ENCODE measurements at places on chromosomes 3 and 15.

GRCh38 chr3:48194446-48195071 is 6.3 kb upstream of the CDC25A start:
- no peaks in the 10 kb centered on the region for H3K27me3 ChIP-seq
- H3K36me3 ChIP-seq: no peaks in the 10 kb centered on the region
- H3K4me1 ChIP-seq: no peaks in the 10 kb centered on the region
- H3K4me3 ChIP-seq: no peak overlapping the region

GRCh38 chr3:168558728-168559411 is 463.1 kb upstream of the GOLIM4 start:
- no peaks in the 10 kb centered on the region for H3K27me3 ChIP-seq
- H3K4me1 ChIP-seq: no peaks in the 10 kb centered on the region
- H3K4me3 ChIP-seq: no peak overlapping the region
- DNase-seq: no peak
- H3K36me3 ChIP-seq: no peaks in the 10 kb centered on the region
- no peak overlapping the region for H3K27ac ChIP-seq

DNA sequence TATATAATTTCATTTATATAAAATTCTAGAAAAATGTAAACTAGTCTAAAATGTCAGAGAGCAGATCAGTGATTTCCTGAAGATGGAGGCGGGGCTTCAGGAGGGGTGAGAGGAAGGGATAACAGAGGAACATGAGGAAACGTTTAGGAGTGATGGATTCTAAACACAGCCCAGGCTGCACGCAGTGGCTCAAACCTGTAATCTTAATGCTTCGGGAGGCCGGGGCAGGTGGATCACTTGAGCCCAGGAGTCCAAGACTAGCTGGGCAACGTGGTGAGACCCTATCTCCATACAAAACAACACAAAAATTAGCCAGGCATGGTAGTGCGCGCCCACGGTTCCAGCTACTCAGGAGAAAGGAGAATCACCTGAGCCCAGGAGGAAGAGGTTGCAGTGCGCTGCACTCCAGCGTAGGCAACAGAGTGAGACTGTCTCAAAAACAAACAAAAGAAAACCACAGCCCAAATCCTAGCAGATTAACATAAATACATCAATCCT is 18.0 kb upstream of the IQCF1 start:
- H3K27me3 ChIP-seq: no peaks in the 10 kb centered on the region
- no peak for DNase-seq
- no peaks in the 10 kb centered on the region for H3K4me1 ChIP-seq
- H3K27ac ChIP-seq: no peak overlapping the region

DNA sequence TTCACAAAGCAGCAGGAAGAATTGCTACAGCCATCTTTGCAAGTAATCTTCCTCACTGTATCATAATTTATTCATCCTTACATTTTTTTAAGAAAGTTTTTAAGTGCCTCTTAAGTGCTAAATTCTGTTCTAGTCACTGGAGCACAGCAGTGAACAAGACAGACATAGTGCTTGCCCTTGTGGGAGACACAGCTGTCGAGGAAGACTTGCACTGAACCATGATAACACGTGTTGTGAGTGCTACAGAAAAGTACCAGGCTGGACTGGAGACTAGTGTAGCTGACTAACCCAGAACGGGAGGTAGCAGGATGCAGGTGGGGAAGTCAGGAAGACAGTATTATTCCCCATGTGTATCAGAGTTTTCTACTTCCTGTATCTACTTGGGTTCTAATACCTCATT is 300.6 kb downstream of the TBL1XR1 start:
- no peaks in the 10 kb centered on the region for H3K4me1 ChIP-seq
- no peak overlapping the region for H3K4me3 ChIP-seq
- no peaks in the 10 kb centered on the region for H3K36me3 ChIP-seq

- no peak overlapping the region for H3K27ac ChIP-seq
- H3K27me3 ChIP-seq: no peaks in the 10 kb centered on the region
- no peaks in the 10 kb centered on the region for H3K36me3 ChIP-seq
- no peak overlapping the region for H3K4me3 ChIP-seq
Measured at GRCh38 chr15:69919816-69920215, 177.9 kb downstream of the TLE3 start.

- no peaks in the 10 kb centered on the region for H3K27me3 ChIP-seq
- H3K4me3 ChIP-seq: no peak overlapping the region
- H3K27ac ChIP-seq: no peak overlapping the region
Measured at GRCh38 chr15:96160269-96160668, 170.2 kb upstream of the NR2F2 start.

- H3K36me3 ChIP-seq: peaks cover 27% of the 10 kb centered on the region
- H3K4me1 ChIP-seq: no peaks in the 10 kb centered on the region
- no peak overlapping the region for H3K4me3 ChIP-seq
- no peak overlapping the region for H3K27ac ChIP-seq
- no peak for DNase-seq
Measured at GRCh38 chr3:158678687-158679086, 6.2 kb upstream of the LXN start.

GRCh38 chr3:156816091-156816793 is 9.9 kb upstream of the LEKR1 start:
- peak overlapping the region; percentile 66 for H3K27ac ChIP-seq
- no peaks in the 10 kb centered on the region for H3K36me3 ChIP-seq
- H3K27me3 ChIP-seq: no peaks in the 10 kb centered on the region
- DNase-seq: peak; percentile 11

- H3K36me3 ChIP-seq: no peaks in the 10 kb centered on the region
- no peak overlapping the region for H3K4me3 ChIP-seq
- H3K27me3 ChIP-seq: no peaks in the 10 kb centered on the region
- H3K27ac ChIP-seq: no peak overlapping the region
- DNase-seq: no peak
- H3K4me1 ChIP-seq: no peaks in the 10 kb centered on the region
Measured at GRCh38 chr3:194871864-194872668, 186.4 kb downstream of the FAM43A start.

- H3K4me3 ChIP-seq: no peak overlapping the region
- H3K27me3 ChIP-seq: no peaks in the 10 kb centered on the region
- DNase-seq: no peak
- H3K4me1 ChIP-seq: peaks cover 42% of the 10 kb centered on the region
Measured at GRCh38 chr15:31274496-31275330, 51.9 kb upstream of the KLF13 start.

DNA sequence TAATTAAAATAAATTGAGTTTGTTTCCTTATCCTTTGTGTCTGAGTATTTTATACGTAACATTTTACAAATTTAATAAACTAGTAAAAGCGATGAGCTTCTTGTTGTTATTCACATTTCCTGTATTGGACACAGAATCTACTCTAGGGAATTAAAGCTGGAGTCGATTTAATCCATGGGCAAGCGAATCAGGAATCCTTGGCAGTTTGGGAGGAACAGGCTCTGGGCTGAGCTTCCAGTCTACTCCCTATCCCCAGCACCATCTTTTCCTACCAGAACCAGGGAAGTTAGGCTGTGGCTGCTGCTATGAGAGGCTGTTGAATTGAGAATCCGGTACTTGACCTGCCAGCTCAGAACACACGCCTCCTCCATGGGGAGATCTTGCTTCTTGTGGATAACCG is 437.3 kb upstream of the TPM1 start:
- no peaks in the 10 kb centered on the region for H3K4me1 ChIP-seq
- no peak overlapping the region for H3K4me3 ChIP-seq
- H3K27me3 ChIP-seq: no peaks in the 10 kb centered on the region
- no peak for DNase-seq
- H3K36me3 ChIP-seq: no peaks in the 10 kb centered on the region

DNA sequence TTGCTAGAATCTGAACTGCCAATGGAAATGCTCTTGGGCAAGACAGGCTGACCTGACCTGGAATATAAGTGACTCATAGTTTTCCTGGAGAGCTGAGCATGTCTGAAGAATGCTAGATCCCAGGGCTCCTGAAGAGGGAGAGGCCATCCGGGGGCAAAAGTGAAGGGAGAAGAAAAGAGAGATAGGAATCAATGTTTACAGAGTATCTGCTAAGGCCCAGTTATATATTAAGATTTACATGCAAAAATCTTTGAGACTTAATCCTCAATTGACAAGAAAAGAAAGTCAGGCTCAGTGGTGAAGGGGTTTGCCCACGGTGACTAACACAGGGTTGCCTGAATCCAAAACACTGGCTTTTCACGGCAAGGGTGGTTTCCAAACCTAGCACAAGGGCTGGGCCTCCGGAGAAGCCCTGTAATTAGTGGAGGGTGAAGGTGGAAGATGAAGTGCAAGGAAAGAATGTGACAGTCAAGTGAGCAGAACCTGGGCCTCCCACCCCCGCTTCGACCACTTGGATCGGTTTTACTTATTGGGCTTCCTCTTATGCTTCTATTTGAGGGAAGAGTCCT is 91.7 kb upstream of the FGF12 start:
- no peak overlapping the region for H3K27ac ChIP-seq
- no peaks in the 10 kb centered on the region for H3K27me3 ChIP-seq
- no peak overlapping the region for H3K4me3 ChIP-seq
- H3K36me3 ChIP-seq: no peaks in the 10 kb centered on the region
- DNase-seq: peak; percentile 15
- H3K4me1 ChIP-seq: peaks cover 12% of the 10 kb centered on the region

DNA sequence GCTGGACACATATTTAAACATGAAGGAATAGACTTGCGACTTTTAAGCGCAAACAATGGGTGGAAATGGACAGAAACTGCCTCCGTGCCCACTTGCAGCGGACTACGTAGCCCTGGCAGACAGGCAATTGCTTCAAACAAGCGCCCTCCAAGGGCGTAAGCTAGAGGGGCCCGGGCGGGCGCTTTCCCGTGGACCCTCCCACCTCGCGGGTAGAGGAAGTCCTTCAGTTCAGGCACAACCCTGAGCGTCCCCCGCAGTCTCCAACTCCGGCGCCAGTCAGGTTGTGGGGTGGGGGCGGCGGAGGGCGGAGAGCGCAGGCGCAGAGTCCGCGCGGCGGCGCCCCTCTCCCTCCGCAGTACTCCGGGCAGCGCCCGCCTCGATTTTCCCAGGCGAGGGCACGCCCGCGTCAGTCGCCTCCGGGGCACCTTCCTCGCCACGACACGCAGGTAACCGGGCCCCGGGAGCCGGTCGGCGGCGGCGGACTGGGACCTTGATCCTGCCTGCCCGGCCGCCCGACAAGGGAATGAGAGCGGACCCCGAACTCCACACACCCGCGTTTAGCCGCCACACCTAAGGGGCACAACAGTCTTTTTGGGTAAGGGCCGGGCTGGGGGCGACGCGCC is at the start of gene SLC35G2:
SLC35G2 (plus strand) TSS at position 358 of the 623 bp plus-strand sequence. CDS start 35,335 bp downstream, outside the sequence.
- DNase-seq: no peak
- peak within 1 kb of the TSS; percentile 68 for H3K4me3 ChIP-seq
- H3K36me3 ChIP-seq: no peaks in the 10 kb centered on the region
- H3K4me1 ChIP-seq: peaks cover 23% of the 10 kb centered on the region
- H3K27me3 ChIP-seq: peaks cover 29% of the 10 kb centered on the region

All from CD4-positive, alpha-beta T cell (primary cell).